ENCODE measurements at places on chromosomes 5 and 9.

GRCh38 chr5:96075579-96076289 is 114.1 kb upstream of the ELL2 start:
- DNase-seq: no peak

GRCh38 chr9:5113523-5113922 is 71.9 kb downstream of the INSL6 start:
- no peak for DNase-seq

- DNase-seq: no peak
Measured at GRCh38 chr9:120926397-120926928, at the start of gene TRAF1. TSS of gene TRAF1 (minus strand) at chr9:120926796. CDS start at chr9:120926075, 721 bp downstream.

- no peak for DNase-seq
Measured at GRCh38 chr5:14299666-14300065, 156.5 kb downstream of the TRIO start.

DNA sequence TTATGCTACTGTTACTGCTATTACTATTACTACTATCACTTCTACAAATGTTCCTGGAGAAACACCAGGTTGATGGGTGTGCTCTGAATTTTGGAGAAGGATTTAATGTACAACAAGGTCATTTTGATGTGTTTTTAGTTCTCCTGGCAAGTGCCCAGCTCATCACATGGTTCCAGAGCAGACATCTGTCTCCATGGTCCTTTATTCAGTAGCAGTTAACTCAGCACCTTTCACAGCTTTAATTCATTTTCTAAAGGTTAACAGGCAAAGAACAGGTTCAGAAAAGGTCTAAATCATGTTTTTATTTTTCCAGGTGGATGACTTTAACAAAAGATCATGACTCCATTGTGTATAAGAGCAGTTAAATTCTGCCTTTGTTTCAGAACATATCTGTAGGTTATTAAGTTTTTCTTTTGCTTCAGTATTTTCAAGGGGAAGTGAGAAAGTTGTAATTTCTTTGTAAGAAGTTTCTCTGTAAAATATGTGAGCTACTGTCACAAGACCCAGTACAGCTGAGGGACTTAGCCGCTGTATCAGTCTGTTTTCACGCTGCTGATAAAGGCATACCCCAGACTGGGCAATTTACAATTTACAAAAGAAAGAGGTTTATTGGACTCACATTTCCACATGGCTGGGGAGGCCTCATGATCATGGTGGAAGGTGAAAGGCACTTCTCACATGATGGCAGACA is 41.9 kb downstream of the MTRR start:
- DNase-seq: no peak

- DNase-seq: no peak
Measured at GRCh38 chr5:150612405-150612804, 28.1 kb upstream of the SYNPO start.

DNA sequence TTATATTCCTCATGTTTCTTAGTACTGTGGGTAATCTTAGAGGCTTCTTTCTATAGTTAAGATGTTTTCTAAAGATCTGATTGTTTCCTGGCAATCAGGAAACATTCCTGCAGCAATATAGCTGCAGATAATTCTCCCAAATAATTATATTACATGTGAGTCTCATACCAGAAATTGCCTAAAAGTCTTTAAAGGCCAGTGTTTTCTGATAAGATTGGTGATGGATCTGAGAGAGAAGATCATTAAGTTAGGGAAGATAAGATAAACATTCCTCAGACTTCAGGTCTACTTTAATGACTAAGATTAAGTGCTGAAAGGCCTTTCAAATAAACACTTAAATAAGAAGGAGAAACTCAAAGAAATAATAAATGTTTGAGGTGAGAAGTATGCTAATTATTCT is 107.7 kb upstream of the DAB2 start:
- DNase-seq: no peak

GRCh38 chr5:14743601-14744295 is 79.2 kb downstream of the OTULIN start:
- no peak for DNase-seq

DNA sequence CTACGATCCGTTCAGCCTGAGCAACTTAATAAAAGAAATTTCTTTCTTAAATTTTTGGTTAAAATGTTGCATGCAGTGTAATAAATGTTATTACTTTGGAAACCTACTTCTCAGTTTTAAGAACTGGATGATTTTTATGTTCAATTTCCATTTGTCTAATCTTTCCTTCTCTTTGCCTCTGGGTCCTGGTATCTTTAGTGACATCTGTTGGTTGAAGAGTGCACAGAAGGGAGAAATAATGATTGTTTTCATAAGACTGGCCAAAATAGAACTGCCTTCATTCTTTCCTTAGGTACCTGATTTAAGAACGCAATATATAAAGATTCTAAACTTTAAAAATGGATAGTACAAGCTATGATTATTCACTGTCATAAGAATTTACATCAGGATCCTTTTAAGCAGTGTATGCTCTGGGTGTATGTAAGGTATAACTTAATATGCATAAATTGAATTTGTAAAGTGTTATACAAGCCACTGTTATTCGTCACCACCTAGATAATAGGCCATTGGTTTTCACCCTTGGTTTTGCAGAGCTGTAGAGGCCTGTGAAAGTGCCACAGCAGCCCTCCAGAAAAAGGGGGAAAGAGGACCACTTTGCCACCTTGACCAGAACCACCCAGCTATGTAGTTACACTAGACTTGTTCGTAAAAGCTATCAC is 82.8 kb upstream of the TLX3 start:
- DNase-seq: no peak

- DNase-seq: no peak
Measured at GRCh38 chr5:124941051-124942049, 194.9 kb upstream of the ZNF608 start.

GRCh38 chr9:117278471-117279035 is 136.3 kb downstream of the ASTN2 start:
- DNase-seq: no peak

DNA sequence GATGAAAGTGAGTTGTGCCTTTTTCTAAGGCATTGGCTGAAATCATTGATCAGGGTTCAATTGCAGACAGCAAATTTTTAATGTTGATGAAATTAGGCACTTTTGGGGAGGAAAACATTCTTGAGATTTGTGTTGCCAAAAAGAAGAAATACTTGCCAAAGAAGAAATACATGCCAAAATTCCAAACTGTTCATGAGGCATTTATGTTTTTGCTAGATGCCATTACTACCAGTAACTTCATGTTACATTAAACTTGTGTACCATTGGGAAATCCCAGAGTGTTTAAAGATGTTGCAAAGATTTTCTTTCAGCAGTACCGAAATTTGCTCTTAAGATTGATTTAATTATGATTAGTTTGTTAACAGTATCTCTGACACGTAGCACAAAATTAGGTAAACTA is 7.0 kb downstream of the XRCC4 start:
- no peak for DNase-seq

GRCh38 chr9:7387840-7388239 is 411.7 kb downstream of the DMAC1 start:
- no peak for DNase-seq

DNA sequence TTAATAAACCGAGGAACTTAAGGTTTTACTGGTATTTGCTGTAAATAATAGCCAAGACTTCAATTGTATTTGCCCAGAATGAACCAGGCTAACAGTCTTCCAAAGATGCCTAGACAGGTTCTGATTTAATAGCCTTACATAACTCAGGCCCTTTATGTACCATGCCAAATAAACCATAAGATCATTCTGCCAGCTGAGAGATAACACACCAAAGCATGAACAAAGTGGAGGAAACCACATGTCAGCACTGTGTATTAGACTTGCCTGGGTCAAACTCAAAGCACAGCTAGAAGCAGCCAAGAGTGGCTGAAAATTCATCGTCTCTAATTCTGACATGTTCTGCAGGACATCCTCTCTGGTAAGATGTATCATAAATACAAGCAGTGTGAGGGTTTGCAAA is 319.3 kb upstream of the ZNF608 start:
- DNase-seq: no peak

- DNase-seq: no peak
Measured at GRCh38 chr9:88218726-88219125, 80.5 kb upstream of the SPATA31C2 start.

DNA sequence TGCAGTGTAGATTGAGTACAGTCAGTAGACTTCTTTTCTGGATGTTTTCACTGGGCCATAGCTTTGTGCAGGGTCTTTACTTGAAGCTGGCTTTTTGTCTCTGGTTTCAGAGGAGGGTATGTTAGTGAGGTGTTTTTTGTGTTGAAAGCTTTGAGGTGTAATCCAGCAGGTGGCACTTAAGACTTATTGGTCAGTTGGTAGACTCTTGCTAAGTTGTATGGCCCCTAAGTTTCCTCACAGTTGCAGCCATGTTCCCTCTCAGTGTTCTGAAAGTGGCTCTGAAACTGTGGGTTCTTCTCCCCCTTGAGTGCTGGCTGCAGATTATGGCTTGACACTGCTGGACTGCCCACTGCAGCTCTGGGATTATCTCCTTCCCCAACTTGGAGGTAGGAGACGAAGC is 55.7 kb upstream of the SLC44A1 start:
- DNase-seq: no peak

- no peak for DNase-seq
Measured at GRCh38 chr5:164361986-164362385, 856.6 kb downstream of the MAT2B start.

DNA sequence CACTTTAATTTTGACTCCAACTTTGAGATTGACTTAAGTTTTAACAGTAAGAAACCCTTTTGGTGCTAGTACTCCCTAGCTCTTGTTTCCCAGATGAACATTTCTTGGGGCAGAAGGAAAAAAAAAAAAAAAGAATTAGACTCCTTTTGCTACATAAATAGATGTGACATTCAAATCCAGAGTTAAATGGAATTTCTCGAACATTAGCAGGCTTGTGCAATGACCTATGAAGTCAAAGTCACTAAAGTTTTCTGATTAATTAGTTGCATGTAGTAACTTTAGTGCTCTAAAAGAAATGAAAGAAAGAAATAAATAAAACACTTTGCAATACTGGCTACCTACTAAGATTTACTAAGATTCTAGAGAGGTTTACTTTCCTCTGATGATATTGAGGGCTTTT is 106.8 kb downstream of the TMEM174 start:
- DNase-seq: no peak

DNA sequence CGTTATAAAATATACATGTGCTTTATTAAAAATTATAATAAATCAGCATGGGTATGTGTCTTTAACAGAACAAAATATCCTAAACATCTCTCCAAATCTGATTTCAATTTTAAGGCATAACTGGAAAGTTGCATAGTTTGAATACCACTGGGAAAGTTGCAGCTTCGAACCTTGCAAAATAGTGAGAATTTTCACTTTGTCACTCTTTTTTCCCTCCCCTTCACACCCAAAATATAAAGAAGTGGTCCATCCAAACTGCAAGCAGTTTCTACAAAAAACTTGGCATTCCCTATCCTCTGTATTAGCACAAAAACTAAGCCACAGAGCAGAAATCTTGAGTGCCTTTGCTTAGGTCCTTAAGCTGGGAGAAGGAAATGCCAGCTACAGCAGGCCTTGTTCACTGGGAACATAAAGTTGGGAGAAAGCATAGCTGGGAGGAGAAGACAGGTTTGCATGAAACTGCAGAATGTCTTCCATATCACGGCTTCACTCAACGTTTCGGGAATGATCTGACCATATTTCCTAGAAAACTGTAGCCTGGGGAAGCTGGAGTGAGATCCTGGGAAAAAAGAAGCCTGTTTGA is 400.3 kb downstream of the EBF1 start:
- no peak for DNase-seq
